ENCODE measurements at places on chromosomes 4 and X.

GRCh38 chrX:106783716-106784115, 18.8 kb upstream of the TBC1D8B start:
- DNase-seq = no peak

- peak; percentile 27 for DNase-seq
These were observed 72.1 kb downstream of the PRSS12 start for GRCh38 chr4:118280501-118281218.

- no peak for DNase-seq
These were observed 51.3 kb upstream of the AFAP1 start for GRCh38 chr4:7990807-7991459.

DNA sequence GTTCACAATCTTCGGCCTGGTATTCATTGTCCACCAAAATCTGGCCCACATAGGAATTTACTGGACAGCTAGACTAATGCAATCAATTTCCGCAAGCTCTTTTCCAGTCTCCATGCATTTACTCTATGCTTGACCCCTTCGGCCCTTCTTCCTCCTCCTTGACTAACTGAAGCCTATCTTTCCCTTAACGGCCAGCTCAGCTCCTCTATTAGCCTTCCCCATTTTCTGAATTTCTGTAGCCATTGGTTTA, 1.2 kb upstream of the PHKA2 start:
- no peak for DNase-seq

- no peak for DNase-seq
These were observed 278.1 kb downstream of the NKX6-1 start for GRCh38 chr4:84220990-84221389.

DNA sequence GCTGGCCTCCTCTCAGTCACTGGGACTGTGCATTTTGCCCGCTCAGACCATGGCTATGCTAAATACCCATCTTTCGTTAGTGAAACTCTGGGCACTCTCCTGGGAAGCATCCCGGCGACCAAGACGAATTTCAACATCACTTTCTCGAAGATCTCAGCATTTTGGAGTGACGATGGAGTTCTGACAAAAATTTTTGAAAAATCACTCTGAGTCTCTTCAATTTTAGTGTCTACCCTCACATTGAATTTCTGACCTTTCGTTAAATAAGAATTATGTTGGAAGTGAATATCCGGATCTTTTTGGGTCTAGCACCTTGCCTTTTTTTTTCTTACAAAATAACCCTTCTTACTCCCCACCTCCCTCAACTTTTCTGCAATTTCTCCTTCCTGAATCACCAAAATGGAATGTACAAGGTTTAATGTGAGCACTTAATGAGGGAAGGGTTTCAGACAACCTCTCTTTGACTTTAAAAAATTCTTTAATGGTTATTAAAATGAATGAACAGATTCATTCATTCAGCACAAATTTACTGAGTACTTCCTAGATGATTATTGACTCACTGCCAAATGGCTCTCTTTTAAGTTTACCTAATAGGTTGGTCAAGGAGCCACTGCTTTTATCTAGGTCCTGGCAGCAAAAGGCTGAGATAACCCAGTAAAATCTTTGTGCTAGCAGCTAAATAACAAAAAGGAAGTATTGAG, 746 bp upstream of the AADAT start:
- DNase-seq = no peak

GRCh38 chrX:7789200-7789599, 53.8 kb upstream of the VCX start:
- DNase-seq = no peak

- peak; percentile 30 for DNase-seq
These were observed at the start of gene GPRASP1 for GRCh38 chrX:102651242-102652011. GPRASP1 (plus strand) TSS chrX:102651483; CDS start chrX:102653914, 2,431 bp downstream.

- no peak for DNase-seq
These were observed 26.8 kb downstream of the AFAP1 start for GRCh38 chr4:7912826-7913225.

GRCh38 chr4:54499308-54500074, 158.3 kb upstream of the KIT start:
- DNase-seq = no peak

GRCh38 chr4:78902298-78902697, 36.9 kb downstream of the PAQR3 start:
- DNase-seq = no peak

DNA sequence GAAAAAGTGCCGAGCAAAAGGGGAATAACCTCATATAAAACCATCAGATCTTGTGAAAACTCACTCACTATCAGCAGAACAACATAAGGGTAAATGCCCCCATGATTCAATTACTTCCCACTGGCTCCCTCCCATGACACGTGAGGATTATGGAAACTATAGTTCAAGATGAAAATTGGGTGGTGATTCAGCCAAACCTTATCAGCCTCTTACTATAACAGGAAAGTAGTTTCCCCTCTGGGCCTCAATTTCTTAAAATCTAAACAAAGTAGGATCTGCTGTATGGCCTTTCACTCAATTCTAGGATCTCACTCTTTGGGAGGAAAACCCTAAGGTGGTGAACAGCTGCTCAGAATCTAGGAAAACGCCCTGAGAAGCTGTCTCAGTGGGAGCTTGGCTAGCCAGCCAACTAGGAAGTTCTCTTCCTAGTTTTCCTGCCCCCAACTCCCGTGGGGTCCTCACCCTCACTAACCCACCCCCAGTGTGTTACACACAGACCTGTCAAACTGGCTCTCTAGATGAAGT, 1017.1 kb upstream of the HS3ST1 start:
- no peak for DNase-seq

DNA sequence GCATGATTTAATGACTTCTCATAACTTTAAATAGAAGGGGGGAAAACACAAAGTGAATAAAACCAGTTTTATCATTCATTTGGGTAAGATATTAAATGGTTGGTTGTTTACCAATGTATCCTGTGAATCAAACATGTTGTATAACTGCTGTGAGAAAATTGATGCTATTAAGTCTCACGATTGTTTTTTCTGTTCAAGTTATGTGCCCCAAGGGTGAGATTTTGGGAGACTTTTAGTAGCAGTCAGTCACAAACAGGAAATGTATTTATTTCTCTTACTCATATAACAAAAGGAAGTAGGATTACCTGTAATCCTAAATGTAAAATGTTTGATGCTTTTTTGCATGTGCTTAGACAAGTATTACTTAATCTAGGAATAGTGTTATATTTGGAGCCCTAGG, 39.2 kb downstream of the MTHFD2L start:
- DNase-seq = no peak

DNA sequence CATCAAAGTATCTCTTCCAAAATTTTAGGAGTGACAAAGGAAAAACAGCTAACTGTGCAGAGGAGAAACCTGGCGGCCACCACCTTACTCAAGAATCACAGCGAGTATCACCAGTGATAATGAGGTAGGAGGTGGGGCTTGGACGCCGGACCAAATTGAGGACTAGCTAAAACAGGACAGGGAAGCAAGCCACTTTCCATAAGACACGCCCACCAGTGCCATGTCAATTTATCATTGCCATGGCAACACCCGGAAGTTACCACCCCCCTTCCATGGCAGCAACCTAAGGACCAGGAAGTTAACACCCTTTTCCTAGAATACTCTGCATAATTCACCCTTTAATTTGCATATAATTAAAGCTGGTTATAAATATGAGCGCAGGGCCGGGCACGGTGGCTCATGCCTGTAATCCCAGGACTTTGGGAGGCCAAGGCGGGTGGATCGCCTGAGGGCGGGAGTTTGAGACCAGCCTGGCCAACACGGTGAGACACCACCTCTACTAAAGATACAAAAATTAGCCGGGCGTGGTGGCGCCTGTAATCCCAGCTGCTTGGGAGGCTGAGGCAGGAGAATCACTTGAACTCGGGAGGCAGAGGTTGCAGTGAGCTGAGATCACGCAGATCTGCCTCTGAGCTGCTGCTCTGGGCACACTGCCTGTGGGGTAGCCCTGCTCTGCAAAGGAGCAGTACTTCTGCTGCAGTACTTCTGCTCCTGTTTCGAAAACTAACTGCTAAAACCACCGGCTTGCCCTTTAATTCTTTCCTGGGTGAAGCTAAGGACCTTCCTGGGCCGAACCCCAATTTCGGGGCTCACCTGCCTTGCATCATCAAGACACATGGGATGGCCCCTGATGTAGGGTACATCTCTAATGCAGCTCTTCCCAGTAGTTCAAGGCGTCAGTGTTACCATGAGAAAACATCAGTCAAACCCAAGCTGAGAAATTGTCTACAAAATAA, 116.7 kb downstream of the HMX1 start:
- DNase-seq = peak; percentile 6

- no peak for DNase-seq
These were observed 936 bp upstream of the PGK1 start for GRCh38 chrX:78103001-78103622.

- no peak for DNase-seq
These were observed 98.9 kb downstream of the ARHGAP6 start for GRCh38 chrX:11566789-11567188.

- DNase-seq = no peak
These were observed 116.4 kb downstream of the ARX start for GRCh38 chrX:24899391-24899790.

GRCh38 chr4:2445130-2445529, 23.8 kb upstream of the RNF4 start:
- DNase-seq = no peak

- no peak for DNase-seq
These were observed at the start of gene SUPT20HL1 for GRCh38 chrX:24360272-24360671. SUPT20HL1 (plus strand) TSS chrX:24360639; CDS start chrX:24362761, 2,122 bp downstream.

- no peak for DNase-seq
These were observed 343.1 kb upstream of the NOCT start for GRCh38 chr4:138672393-138672976.

GRCh38 chr4:73259571-73260090, 1.0 kb upstream of the ANKRD17 start:
- no peak for DNase-seq

GRCh38 chr4:2077537-2078460, 18.7 kb downstream of the NAT8L start:
- DNase-seq = peak; percentile 6

DNA sequence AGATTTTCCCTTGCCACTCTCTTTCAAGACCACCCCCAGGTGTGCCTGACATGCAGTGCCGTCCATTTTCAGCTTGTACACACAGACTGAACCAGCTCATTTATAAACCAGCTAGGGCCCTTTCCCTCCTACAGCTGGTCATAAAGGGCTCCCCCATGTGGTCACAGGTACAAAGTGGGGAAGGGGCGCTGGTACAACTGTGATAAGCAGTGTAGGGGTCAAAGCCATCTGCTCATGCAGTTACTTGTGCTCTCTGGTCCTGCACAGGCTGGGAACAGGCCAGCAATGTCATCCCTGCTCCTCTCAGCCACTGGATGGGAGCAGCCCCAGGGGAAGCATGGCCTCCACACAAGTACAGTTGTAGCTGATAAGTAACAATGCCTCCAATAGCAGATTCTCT, 20.6 kb downstream of the GABRQ start:
- DNase-seq = no peak

DNA sequence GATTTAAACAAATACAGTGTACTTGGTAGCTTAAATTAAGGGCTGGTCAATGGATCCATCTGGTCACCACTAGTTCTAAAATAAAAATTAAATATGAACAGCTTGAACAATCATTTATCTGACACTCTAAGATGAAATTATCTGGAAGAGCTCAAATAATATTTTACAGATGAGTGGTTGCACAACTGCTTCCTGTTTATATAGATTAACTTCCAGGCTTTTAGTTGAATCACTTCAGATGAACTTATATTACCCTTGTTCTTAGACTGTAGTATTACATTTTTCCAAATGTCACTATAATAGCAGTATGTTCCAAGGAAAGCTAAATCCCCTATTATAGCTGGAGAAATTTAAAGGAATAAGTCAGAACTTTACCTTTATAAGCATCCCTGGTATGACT, 92.4 kb upstream of the SMIM10 start:
- DNase-seq = no peak
